Stimulated activated CD4-positive, alpha-beta T cell treated with anti-CD3 and anti-CD28 coated beads, Interleukin-1b, Interleukin-23, amount 100 ng/mL, for 48 hours (primary cell): ENCODE measurements at places on chromosomes 1 and 21.

DNA sequence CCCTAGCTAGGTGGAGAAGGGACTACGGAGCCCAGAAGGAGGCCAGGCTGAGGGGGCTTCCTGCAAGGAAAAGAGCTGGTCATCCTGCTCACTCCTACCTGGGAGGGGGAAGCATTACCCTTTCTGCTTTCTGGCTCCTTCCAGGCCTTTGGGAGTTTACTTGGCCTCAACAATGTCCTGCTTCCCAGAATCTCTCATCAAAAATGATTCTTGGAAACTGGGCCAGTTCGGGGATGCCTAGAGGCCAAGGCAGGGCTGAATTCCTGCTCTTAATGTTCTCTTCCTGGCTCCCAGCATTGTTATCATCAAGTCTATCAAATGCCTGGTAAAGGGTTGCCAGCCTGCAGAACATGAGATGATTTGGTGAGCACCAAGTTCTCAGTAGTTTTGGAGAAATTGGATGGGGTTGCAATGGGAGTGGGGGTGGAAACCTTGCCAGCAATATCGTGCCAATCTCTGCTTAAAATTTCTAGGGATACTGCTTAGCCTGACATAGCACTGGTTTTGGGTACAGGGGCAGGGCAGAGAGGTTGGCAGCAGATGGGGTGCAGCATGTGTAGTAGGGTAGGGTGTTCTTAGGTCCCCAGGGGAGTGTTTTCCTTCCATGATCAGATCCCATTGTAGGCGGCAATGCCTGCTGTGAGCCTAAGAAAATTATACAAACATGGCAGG is 7.7 kb upstream of the PAFAH2 start:
- no peak for DNase-seq

- no peak for DNase-seq
Observed at GRCh38 chr1:101520302-101520701, 283.5 kb downstream of the S1PR1 start.

GRCh38 chr1:232447125-232447524 is 182.8 kb downstream of the SIPA1L2 start:
- no peak for DNase-seq

DNA sequence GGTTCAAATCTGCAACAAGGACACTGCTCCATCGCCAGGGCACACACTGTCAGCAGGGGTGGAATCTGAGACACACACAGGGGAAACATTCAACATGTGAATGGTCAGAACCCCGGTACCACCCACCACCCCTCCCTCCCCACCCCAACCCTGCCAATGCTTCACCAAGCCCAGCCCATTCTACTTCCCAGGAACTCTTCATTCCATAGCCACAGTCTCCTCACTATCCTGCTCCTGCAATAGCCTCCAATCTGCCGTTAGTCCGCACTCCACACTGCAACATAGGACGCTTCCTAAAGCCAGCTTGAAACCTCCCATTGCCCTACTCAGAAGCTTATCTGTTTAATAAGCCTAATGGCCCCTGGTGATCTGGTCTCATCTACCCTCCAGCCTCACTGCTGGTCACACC is 7.5 kb upstream of the RAB3B start:
- no peak for DNase-seq

- DNase-seq: no peak
Observed at GRCh38 chr1:84795966-84796600, 96.9 kb downstream of the LPAR3 start.

- no peak for DNase-seq
Observed at GRCh38 chr21:38574895-38575575, 76.8 kb upstream of the ERG start.

GRCh38 chr1:119874186-119874585 is 22.1 kb downstream of the ADAM30 start:
- no peak for DNase-seq

DNA sequence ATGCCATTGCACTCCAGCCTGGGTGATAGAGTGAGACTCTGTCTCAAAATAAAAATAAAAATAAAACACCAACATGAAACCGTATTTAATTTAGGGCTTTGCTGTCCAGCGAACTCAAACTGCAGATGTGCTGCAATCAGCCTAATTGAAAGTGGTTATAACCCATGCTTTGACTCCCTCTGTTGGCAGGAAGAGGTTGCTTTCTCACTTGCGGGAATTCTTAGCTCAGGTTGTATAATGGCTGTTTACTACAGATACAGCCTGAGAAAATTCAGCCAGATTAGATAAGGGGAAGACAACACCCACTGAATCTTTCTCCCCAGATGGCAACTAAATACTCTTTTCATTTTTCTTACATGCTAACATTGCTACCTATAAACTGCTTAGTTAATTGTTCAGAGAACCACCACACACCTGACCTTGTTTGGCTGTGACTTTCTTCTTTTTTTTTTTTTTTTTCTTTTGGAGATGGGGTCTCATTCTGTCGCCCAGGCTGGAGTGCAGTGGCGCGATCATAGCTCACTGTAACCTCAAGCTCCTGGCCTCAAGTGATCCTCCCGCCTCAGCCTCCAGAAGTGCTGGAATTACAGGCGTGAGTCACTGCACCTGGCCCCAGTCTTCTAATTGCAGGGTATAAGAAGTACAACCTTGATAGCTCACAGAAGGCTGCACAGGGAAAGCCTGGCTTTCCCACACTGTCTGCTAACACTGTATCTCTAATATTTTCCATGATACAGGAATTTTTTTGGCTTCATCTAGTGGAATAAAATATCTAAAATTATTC is 34.6 kb downstream of the DNTTIP2 start:
- peak; percentile 8 for DNase-seq

- DNase-seq: peak; percentile 42
Observed at GRCh38 chr21:33078907-33079582, 9.1 kb downstream of the OLIG1 start.

DNA sequence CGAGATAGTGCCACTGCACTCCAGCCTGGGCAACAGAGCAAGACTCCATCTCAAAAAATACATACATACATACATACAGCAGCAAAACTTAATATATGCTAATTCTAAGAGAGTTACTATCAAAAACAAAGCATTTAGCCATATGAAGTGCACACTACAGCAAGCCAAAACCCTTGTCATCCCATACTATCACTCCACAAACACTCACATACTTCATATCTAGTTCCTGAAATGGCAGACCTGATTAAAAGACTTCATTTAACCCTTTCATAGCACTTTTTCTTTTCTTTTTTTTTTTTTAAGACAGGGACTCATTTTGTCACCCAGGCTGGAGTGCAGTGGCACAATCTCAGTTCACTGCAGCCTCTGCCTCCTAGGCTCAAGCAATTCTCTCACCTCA is 65.6 kb downstream of the COP1 start:
- DNase-seq: no peak

GRCh38 chr21:44817506-44817880 is 369 bp downstream of the SUMO3 start:
- DNase-seq: peak; percentile 93

DNA sequence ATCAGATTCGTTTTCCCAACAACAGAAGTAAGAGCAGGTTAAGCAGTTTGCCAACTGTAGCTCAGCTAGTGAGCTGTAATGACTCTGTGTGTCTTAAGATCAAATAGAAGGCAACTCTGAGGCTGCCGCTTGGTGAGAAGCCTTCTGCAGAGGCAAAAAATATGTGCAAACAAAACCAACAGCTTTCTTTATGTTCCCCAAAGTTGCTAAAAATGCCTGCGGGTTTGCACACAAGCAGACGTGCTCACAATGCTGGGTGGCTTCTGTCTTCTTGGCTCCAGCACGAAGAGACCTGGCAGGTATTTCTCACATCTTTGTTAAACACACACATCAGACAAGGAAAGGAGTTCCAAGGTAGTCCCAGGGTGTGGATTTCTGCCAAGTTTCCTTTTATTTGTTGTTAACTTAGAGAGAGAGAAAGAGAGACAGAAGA is 158.9 kb upstream of the JUN start:
- no peak for DNase-seq

- DNase-seq: no peak
Observed at GRCh38 chr21:29739176-29739575, 200.6 kb downstream of the GRIK1 start.

DNA sequence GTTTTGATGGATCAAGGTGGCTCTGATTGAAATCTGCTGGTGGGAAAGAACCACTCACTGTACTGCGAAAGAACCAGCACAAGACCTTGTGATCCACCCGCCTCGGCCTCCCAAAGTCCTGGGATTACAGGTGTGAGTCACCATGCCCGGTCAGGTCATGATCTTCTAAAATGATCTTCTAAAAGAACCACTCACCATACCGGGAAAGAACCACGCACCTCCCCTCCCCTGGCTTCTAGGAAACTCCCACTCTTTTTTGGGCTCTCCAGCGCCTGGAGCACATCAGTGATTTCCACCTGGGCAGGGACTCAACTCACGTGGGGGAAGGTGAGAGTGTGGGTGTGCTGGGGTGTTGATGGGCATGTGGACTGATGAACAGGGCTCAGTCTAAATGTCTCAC is 7.9 kb upstream of the RAB7B start:
- DNase-seq: peak; percentile 8

- no peak for DNase-seq
Observed at GRCh38 chr1:162224267-162224666, 152.4 kb downstream of the SPATA46 start.

DNA sequence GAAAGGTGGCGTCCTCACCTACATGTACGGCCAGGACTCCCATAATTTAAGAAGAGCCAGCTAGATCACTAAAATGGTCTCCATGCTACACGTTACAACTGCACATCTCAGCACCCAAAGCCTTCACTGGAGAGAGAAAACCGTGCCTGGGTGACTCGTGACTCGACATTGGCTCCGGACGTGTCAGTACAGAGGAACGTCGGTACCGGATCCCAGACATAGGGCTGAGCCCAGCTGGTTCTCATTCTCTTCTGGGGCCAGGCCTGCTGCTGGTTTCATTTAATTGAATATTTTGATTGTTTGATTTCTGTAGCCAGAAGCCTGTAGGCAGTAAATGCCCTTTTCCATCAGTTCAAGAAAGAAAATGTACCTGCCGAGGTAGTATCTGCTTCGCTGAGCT is 93.1 kb downstream of the HHIPL2 start:
- no peak for DNase-seq
